ENCODE measurements at places on chromosomes 3 and 15.

DNA sequence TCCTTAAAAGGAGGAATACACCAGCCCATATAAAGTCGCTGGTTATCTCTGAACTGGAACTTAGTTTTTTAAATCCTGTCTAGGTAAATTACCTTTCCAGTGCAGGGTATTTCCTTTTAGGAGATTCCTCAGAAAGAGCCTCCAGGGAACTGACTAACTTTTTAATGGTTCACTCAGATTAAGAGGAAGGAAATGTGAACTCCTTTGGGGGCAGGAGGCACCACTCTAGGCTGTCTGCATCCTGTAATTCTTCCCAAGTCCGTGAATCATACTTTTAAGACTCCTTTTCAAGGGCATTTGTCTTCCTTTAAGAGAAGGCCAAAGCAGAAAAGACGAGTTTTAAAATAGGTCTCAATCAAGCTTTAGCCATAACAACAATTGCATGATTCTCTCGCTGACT is 871.2 kb upstream of the NR2F2 start:
- DNase-seq: peak; percentile 37

GRCh38 chr3:106242781-106243180 is 374.0 kb upstream of the CBLB start:
- peak; percentile 29 for DNase-seq

DNA sequence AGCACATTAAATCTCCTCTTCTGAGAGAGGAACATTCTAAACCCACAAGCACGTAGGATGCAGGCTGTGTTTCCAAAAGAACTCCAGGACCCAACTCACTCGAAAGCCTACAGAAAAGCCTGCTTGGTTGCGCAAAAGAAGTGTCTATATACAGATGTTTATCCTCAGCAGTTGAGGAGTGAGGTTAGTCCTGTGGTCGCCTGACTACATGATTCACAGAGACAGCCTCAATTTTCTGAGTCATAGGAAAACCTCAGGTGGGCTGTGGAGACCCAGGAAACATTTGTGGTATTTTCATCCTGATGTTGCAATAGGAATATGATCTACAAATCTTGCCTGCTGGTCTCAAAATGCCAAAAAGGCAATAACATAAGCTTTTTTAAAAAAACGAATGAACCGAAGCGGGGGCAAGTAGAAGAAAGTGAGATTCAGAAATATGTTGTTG is 183.8 kb upstream of the THRB start:
- peak; percentile 88 for DNase-seq

GRCh38 chr15:66491846-66492245 is 5.7 kb downstream of the SNAPC5 start:
- DNase-seq: no peak

- DNase-seq: peak; percentile 41
These were observed 33.9 kb downstream of the PFN2 start for GRCh38 chr3:149936812-149937230.

- DNase-seq: no peak
These were observed 112.7 kb downstream of the SYNPR start for GRCh38 chr3:63390710-63391230.

- no peak for DNase-seq
These were observed 31.8 kb downstream of the GSK3B start for GRCh38 chr3:120062474-120062873.

DNA sequence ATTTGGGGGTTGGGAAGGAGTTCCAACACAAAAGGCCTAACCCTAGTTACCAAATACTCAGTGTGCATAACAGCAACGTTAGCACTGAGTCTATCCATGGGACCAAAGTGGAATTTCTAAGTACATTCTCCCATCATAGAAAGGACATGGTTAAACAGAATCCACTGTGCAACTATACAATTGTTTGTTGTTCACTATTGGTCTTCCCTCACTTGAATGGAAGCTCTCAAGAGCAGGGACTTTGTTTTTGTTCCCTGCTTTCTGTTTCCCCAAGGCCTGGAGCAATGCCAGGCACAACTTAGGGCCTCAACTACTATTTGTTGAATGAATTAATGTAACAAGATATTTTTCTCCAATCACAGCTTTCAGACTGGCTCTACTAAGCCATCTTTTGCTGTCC is 25.6 kb downstream of the COL8A1 start:
- DNase-seq: no peak

GRCh38 chr15:81562986-81563385 is 189.0 kb upstream of the TMC3 start:
- peak; percentile 80 for DNase-seq
